ENCODE measurements at places on chromosomes 1 and 21.

- no peak for DNase-seq
Measured at GRCh38 chr1:181219938-181220337, 131.4 kb downstream of the IER5 start.

- DNase-seq: no peak
Measured at GRCh38 chr1:51878308-51878615, 265 bp downstream of the NRDC start.

DNA sequence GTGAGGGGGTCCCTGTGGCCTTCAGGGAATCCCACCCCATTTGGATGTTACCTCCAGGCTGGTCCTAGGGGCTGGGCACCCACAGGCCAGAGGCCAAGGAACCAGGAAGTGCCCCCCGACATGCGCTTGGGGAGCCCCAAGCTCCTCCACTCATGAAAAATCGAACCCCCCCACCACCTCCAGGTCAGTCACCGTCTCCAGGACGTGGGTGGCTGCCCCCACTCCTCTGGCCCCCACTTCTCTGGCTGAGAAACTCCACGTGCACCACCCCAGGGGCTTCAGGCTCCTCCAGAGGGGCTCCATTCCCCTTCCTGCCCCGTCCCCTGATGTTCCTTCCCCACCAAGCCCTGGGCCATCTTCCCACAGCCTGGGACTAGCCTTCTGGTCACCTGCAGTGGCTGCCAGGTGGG lies 30.5 kb upstream of the POFUT2 start:
- DNase-seq: no peak

DNA sequence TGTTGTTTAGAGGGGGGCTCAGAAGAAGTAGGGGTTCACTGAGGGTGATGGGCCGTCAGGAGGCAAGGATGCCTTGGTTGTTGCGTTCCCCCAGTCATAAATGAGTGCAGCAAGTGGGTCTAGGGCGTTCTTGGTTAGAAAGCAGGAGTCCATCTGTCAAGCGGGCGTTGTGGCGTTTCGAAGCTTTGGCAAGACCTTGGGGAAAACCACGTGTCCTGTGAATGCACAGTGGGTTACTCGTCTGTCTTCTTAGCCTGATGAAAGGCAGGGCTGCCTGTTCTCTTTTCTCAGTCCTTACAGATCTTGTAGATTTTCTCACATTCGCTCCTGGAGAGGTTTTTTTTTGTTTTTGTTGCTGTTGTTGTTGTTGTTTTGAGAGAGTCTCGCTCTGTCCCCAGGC lies 6.3 kb upstream of the ZNF496 start:
- DNase-seq: no peak

GRCh38 chr1:156385534-156386031 lies 16.6 kb downstream of the RHBG start:
- peak; percentile 69 for DNase-seq

- DNase-seq: no peak
Measured at GRCh38 chr1:8082945-8083344, 56.8 kb upstream of the ERRFI1 start.

- no peak for DNase-seq
Measured at GRCh38 chr1:72885017-72885416, 602.7 kb upstream of the NEGR1 start.

DNA sequence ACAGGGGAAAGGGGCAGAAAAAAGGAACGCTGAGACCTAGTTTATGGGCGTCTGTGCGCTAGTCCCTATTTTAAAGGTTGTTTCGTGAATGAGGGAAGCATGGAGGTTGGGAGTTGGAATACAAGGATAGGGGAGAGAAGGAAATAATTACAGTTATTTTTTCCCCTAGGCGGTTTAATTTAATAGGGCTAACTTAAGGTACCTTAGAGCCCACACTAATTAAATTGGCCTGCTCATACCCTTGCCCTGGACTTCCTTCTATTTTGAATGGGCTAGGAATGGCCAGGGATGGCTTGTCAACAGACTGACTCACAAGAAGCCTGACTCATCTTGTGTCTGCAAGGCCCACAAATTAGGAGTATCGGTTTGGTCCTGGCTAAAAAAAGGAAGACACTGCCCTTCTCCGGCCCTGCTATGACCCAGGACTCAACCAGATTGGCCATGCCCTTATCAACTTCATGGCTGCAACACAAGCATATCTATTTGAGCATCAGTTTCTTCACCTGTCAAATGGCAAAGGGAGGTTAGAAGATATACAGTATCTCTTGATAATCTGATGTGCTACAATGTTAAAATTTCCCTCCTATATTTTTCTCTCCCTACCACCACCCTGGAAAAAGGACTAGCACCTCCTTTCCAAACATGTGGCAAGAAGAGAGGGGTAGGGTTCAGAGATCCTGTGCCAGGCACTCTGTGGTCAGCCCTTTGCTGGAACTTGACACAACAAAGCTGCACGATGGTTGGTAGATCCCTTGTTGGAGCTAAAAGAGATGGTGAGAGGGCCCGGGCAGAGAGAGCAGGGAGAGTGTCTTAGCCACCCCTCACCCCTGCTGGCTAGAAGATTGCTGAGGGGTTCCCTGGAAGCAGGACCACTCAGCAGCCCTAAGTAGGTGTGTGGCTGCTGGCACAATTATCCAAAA lies 2.2 kb upstream of the SSBP3 start:
- DNase-seq: peak; percentile 25

- no peak for DNase-seq
Measured at GRCh38 chr1:69540052-69540451, 27.7 kb upstream of the LRRC7 start.

GRCh38 chr1:12026586-12026985 lies 7.3 kb downstream of the MIIP start:
- DNase-seq: no peak

DNA sequence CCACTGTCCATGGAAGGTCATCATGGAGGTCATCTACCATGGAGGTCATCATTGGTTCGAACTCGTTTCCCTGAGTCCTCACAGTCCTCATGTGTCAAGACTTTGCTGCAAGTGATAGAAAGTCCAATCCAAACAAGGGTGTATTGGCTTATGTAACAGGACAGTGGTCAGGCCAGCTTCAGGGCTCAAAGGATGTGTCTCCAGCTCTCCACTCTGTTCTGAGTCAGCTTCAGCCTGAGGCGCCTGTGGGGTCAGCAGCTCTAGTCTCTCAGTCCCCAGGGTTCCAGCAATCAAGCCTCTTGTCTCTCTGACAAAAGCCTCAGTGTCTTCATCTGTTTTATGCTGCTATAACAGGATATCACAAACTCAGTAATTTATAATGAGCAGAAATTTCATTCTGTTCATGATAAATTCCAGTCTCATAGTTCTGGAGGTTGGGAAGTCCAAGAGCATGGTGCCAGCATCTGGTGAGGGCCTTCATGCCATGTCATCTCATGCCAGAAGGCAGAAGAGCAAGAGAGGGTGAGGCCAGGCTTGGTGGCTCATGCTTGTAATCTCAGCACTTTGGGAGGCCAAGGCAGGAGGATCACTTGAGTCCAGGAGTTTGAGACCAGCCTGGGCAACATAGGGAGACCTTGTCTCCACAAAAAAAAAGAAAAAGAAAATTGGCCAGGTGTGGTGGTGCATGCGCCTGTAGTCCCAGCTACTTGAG lies 19.5 kb downstream of the A3GALT2 start:
- no peak for DNase-seq

DNA sequence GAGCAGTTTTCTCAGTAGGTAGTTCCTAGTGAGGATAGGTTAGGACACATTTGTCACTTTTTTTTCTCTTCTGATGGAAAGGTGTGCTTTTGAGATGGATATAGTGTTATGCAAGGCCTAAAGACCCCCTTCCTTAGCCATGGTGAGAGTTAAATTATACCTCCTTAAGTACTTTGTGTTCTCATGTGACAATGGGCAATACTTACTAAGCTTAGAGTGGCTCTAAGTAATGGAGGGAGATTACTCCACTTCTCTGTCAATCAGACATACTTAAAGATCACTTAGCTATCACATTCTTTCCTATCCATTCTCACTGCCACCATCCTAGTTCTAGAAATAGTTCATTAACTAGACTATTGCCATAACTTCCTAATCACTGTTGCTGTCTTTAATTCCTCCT lies 265.6 kb downstream of the PBX1 start:
- DNase-seq: no peak

- DNase-seq: no peak
Measured at GRCh38 chr21:36425286-36425685, 40.1 kb downstream of the CHAF1B start.

GRCh38 chr1:98546319-98546718 lies 115.2 kb upstream of the SNX7 start:
- no peak for DNase-seq

DNA sequence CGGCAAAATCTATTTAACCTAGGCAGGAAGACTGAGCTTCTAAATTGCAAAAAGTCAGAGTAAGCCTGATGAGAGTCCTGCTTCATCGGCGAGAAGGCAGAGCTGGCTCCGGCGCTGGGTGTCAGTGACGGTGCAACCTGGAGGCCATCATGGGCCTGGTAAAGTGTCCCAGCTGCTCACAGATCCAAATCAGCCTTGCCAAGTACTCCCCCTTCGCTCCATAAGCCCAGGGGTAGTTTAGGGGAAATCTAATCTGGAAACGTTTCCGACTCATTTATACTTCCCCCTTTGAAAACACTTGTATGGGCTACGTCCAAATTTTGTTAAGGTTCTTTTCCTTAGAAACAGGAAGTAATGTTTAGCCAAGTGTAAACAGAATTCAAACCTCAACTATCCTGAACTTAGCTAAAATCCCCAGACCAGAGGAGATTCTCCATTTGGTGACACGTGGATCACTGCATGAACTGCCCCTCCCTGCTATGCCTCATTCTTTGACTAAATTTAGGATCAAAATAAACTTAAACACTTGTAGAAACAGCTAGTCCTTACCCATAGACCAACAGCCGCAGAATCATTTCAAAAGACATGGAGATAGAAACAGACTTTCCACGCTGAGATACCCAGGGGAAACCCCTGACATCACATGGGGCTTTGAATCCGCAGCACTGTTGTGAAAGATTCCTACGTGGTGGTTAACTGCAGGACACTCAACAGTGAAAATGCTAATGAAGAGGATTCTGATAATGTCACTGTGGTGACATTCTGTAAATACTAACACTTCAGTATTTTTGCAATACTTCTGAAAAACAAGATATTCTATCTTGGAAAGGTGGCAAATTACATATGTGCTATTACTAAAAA lies 172.7 kb downstream of the TGFBR3 start:
- DNase-seq: peak; percentile 68

DNA sequence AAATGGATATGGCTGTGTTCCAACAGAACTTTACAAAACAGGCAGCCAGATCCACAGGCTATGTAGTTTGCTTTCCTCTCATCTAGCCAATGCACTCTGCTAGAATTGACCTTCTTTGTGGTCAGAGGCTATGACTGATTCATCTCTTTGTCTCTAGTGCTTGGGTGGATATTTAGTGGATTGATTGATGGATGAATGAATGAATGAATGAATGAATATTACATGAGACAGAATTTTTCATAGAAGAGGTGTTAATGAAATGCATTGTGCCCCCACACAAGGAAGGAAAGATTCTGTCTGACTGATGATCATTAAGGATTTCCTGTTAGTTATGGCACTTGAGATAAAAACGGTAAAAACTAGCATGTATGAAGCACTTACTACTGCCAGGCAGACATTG lies 50.5 kb upstream of the ZYG11A start:
- DNase-seq: no peak

DNA sequence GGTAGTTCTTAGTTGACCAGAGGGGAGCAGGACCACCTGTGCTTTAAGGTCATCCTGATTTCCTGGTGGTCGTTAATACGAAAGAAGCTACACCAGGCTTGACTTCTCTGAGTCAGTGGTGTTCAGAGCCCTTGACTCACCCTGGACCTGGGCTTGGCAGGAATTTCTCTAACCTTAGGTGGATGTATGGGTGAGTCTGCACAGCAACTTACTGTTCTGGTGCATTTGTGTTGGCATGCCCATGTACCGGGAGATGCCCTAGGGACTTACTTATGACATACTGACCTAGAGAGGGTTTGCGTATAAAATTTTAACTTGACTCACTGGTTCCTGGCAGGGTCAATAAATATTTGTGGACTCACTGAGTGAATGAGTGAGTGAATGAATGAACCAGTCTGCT lies 304.6 kb downstream of the DISC1 start:
- DNase-seq: no peak

DNA sequence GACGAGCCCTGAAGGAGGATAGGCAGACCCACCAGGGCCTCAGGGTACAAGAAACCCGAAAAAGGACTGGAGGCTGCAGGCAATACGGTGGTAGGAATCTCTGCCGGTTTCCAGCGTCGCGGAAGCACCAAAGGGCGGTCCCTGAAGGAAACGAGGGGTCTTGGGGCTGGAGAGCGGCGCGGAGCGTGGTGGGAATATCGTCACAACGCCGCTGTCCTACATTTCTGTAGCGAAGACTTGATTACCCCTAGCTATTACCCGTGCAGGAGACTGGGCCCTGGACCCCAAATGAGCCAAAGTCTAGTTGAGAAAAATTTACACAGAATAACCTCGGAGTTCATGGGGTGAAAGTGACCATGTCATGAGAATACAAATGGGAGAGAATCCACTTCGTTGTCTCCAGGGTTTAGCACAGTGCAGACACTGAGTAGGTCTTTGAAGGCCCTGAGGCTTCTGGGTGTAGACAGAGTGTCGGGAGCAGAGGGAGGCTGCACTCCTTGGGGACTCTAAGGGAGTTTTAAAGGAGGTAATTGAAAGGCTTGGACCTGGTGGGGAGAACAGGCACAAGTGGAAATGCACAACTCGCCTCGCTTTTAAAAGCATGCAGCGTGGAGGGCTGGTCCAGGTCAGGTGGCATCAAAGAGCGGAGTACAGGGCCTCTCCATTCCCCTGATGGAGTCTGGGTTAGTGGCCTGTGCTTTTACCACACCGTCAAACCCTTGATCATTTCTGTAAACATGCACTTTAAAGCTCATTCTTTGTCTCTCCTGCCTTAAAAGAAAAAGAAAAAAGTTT lies 1.5 kb downstream of the ATP1A1 start:
- DNase-seq: peak; percentile 28

DNA sequence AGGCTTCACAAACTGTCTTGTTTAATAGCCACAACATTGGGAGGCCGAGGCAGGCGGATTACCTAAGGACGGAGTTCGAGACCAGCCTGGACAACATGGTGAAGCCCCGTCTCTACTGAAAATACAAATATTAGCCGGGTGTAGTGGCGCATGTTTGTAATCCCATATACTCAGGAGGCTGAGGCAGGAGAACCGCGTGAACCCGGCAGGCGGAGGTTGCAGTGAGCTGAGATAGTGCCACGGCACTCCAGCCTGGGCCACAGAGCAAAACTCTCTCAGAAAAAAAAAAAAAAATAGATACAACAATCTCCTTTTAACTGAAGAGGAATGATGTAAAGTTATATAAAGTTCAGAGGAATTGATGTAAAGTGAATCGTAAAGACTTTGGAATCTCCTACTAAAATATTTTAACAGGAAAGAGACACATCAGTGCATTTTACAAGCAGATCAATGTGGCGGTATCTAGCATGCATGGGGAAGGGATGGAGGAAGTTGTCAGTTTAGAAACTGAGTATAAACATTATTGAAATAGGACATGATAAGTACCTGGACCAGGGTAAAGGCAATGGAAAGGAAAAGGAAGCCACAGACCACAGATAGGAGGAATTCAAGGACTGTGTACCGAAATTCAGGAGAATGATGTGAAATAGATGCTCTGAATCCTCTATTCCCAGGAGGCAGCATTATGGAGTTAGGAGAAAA lies 41.5 kb downstream of the PTPRC start:
- DNase-seq: no peak
